Panc1 (cell line): ENCODE measurements at places on chromosomes 12 and 14. TPM values are rescaled to one million over a fixed set of nuclear protein-coding genes. Genes with fewer than 3 reads are reported as not detected.

- H3K36me3 ChIP-seq: peaks cover 3% of the 10 kb centered on the region
- H3K27ac ChIP-seq: peak within 1 kb of the TSS; percentile 83
- H3K4me1 ChIP-seq: peaks cover 25% of the 10 kb centered on the region
- peak within 1 kb of the TSS; percentile 66 for H3K4me3 ChIP-seq
- no peaks in the 10 kb centered on the region for H3K27me3 ChIP-seq
Observed at GRCh38 chr14:69152902-69153151, at the start of gene DCAF5. TSS of gene DCAF5 (minus strand) at chr14:69153119. CDS start at chr14:69152978, 141 bp downstream.

ITGA5 gene
- total RNA-seq: 75.8 TPM

KLHL33 gene
- total RNA-seq: not detected

DNA sequence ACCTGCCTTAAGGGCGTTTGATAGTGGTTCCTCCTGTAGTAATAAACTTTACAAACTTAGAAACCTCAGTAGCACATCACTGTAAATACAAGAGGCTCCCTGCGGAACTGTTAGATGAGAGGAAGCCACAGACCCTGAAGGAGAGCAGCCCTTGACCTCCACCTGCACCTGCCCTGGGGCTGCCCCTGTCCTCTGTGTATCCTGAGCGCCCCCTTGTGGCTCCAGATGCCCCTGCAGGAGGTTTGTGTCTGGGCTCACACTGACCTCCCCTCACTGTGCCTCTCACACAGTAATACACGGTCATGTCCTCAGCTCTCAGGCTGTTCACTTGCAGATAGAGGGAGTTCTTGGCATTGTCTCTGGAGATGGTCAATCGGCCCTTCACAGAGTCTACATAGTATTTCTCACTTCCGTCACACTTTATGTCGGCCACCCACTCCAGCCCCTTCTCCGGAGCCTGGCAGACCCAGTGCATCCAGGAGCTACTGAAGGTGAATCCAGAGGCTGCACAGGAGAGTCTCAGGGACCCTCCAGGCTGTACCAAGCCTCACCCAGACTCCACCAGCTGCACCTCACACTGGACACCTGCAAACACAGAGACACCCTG is 1059.8 kb downstream of the TMEM121 start:
- no peak overlapping the region for H3K4me3 ChIP-seq
- no peak overlapping the region for H3K27ac ChIP-seq
- H3K27me3 ChIP-seq: peaks cover 5% of the 10 kb centered on the region; the same call in 1 of the 2 replicates
- no peaks in the 10 kb centered on the region for H3K4me1 ChIP-seq
- H3K36me3 ChIP-seq: no peaks in the 10 kb centered on the region

KLRG1 gene
- 0.69 TPM for total RNA-seq

- no peaks in the 10 kb centered on the region for H3K4me1 ChIP-seq
- no peak overlapping the region for H3K27ac ChIP-seq
- H3K36me3 ChIP-seq: no peaks in the 10 kb centered on the region
- no peaks in the 10 kb centered on the region; the same call in 1 of the 2 replicates for H3K27me3 ChIP-seq
- no peak for DNase-seq
Observed at GRCh38 chr12:111181143-111181726, 187.7 kb downstream of the PHETA1 start.

GRCh38 chr12:98109266-98109665 is 406.1 kb upstream of the TMPO start:
- no peaks in the 10 kb centered on the region for H3K4me1 ChIP-seq
- DNase-seq: no peak
- no peak overlapping the region for H3K27ac ChIP-seq
- no peak overlapping the region for H3K4me3 ChIP-seq
